ENCODE measurements at places on chromosomes 5 and 9.

DNA sequence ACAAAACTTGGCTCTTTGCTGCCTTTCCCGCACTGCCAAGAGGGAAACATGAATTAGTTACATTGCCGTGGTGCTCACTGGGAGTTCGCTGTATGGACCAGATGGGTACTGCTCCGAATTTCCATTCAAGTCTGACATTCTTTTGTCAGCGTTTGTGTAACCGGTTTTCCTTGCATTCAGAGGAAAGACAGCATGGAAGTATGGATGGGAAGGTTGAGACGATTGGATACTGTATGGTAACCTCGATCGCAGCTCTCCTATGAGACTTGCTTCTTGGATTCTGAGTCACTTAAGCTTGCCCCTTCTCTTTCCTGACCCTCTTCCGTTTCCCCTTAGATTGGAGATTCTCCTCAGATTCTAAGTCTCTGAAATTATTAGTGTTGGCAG, 625 bp upstream of the UBLCP1 start:
- peak; percentile 62 for DNase-seq

GRCh38 chr9:116870566-116870965, 183.5 kb downstream of the TRIM32 start:
- no peak for DNase-seq

DNA sequence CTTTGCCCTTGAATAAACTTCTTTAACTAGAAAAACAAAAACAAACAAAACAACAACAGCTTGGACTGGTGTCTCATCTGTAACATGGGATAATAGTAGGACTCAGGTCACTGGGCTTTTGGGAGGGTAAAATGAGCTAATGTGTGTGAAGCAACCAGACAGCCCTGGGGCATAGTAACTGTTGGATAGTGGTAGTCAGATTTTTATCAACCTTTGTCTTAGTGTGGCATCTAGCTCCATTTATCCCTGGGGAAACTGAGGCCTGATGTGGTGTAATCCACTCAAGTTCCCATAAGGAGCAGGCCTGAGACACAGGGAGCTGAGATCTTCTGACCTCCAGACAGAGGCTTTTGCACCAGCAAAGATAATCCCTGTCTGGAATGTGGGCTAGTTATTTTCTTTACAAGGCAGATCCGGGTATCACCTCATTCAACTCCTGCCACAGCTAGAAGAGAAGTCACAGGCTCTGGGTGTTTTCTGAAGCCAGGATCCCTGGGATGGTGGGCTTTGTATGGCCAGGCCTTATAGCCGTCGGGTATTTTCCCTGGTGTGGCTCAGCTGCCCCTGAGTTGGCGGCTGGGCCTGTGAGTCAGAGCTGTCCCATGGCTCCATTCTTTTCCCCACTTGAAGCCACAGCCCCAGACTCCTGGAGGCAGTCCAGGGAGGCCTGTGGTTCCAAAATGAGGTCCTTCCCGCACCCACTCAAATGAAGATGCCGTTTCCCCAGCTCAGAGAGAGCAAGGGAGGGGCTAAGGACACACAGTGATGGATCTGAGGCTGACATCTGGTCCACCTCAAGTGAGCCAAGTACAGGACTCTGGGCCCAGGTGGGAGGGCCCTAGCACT, 26.1 kb upstream of the CSF1R start:
- DNase-seq: no peak

- DNase-seq: no peak
Measured at GRCh38 chr5:122982376-122982775, 54.1 kb downstream of the PPIC start.

DNA sequence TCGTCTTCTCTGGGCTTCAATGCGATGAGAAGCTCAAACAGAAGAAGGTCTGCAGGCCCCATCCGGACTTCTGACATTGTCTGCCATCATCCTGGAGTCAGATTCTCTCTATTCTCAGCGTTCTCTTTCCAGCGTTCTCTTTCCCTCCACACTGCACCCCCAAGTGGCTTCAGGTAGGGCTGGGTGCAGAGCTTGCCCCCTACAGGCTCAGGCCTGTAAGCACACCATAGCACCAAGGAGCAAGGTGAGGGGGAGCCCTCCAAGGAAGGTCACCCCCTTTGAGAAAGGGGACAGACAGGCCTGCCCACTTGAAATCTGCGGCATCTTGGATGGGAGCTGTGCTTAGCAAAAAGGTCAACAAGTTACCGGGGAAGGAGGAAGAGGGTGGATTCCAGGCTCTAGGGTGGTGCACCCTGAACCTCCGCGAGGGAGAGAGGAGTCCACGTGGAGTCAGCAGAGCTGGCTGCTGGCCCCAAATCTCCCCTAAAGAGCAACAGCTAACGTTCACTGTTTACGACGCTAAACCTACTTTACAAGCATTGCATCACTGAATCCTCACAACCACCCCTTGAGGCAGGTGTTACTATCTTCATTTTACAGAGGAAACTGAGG, 27.5 kb downstream of the GPX3 start:
- no peak for DNase-seq

DNA sequence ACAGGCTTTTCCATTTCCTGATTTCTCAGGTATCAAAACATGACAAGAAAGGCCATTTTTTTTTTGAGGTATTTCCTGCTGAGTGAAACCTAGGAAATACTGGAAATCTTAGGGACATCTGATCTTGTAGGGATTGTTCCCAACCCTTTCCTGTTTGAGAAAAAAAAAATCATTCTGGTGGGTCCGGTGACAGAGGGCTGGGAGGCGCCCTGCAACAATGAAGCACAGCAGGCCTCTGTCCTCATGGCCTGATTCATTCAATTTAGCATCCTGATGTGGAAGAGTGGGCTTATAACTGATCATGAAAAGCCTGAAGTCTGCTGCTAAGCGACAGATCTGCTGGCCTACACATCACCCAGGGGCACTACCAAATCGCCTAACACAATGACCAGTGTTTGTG, 3.0 kb upstream of the C9orf153 start:
- no peak for DNase-seq

- DNase-seq: peak; percentile 97
Measured at GRCh38 chr5:134738133-134738962, at the start of gene CAMLG. TSS of gene CAMLG (plus strand) at chr5:134738548. CDS start at chr5:134738621, 73 bp downstream.

DNA sequence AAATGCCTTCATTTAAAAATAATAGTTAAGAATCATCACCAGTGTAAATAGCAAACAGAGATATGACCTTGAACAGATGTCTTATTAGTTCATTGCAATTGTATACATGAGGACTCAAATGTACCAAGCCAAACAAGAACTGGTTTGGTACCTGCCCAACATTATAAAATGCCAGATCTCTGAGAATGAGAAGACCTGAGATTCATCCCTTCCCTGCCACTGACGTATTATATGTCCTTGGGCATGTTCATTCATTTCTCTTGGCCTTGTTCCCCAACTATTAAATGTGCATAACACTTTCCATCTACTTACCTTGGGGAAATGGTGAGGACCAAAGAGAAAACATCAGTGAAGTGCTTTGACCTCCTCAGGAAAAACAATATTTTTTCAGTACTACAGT, 33.6 kb upstream of the ERBIN start:
- no peak for DNase-seq

- no peak for DNase-seq
Measured at GRCh38 chr5:77971776-77972468, 195.8 kb upstream of the TBCA start.

DNA sequence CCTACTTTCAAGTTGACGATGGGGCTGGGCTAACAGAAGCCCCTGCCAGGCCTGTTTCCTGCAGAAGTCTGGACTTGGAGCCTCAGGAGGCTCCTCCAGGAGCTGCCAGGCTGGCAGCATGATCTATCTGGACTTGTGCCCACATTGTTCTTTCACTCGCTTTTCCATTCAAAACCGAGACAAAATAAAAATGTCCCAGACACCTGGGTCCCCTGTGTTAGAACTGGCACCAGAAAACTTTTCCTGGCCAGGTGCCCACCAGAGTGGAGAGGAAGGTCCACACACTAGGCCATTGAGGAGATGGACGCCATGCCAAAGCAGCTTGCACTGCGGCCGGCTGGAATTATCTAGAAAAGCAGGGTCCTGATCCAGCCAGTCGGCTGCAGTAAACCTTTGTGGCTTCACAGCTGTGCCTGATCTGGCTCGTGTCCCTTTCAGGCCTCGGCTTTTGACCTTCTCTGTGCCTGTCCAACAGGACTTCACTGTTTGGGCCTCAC, 78.2 kb downstream of the GCNT1 start:
- no peak for DNase-seq

DNA sequence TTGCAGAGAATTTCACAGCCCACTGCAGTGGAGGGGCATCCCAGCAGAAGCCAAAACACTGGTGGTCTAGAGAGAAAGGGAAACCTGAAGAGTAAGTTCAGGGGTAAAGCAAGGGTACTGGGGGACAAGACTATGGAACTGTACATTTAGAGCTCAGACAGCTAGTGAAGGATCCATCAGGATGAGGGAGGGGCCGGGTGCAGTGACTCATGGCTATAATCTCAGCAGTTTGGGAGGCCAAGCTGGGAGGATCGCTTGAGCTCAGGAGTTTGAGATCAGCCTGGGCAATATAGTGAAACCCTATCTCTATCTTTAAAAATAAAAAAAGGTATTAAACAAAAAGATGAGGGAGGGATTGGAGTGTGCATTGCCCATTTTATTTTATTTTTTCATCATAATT, 7.8 kb upstream of the ANKH start:
- DNase-seq: no peak

- DNase-seq: no peak
Measured at GRCh38 chr9:127455324-127455992, 4.1 kb downstream of the LRSAM1 start.

DNA sequence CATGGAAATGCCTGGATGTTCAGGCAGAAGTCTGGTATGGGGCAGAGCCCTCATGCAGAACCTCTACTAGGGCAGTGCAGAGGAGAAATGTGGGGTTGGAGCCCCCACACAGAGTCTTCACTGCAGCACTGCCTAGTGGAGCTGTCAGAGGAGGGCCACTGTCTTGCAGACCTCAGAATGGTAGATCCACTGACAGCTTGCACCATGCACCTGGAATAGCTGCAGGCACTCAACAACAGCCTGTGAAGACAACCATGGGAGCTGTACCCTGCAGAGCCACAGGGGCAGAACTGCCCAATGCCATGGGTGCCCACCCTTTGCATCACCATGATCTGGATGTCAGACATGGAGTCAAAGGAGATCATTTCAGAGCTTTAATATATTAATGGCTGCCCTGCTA, 36.9 kb downstream of the TRIP13 start:
- DNase-seq: no peak

- DNase-seq: no peak
Measured at GRCh38 chr5:1300581-1301083, 5.8 kb upstream of the TERT start.

- DNase-seq: no peak
Measured at GRCh38 chr9:69314547-69314946, 10.5 kb upstream of the ENTREP1 start.

DNA sequence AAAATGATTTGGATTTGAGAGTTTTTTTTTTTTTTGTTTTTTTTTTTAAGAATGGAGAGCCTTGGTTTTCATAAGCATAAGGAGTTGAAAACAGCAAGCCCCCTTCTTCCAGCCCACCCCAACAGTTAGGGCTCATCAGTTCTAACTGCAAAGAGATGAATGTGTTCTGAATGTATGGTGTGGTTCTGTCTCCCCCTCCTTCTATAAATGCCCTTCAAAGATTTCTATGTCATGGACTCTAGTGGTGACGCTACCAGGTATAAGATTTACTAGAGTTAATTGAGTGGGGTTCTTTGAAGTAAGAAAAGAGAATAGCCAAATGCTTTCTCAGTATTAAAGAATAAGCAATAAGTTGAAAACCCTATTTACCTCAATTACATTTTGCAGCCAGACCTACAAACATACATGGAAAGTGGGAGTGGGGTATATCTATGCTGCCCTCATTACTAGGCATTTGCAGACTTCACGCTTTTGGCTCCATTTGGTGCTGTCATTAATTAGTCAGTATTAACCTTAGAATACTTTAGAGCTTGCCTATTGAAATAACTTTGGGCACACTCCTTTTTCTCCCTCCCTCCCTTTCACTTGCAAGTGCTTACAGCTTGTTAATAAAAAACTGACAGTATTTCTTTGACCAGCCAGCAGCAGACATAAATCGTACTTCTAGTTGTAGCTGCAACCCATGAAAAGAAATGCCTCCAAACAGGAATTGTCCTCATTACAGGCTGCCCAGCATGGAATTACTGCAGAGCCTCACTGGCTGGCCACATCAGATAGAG, 667.2 kb upstream of the ZNF608 start:
- peak; percentile 31 for DNase-seq

- DNase-seq: no peak
Measured at GRCh38 chr5:2370626-2371418, 380.7 kb downstream of the IRX2 start.

DNA sequence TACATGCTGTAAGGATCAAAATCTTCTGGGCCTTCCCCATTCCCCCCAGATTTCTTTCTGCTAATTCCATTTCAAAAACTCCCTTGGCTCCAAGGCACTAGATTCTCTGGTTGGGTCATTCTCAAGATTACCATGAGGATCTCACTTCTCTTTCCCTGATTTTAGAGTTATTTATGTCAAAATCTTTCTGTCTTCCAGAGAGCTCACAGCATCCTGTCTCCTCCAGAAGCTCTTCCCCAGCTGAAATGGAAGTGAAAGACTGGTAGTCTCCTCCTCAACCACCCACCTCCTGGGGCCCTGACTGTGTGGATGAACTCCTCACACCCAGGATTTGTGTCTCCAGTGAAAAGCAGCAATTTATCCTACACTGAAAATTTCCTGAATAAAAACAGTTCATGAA, 11.9 kb upstream of the ZNF366 start:
- no peak for DNase-seq

DNA sequence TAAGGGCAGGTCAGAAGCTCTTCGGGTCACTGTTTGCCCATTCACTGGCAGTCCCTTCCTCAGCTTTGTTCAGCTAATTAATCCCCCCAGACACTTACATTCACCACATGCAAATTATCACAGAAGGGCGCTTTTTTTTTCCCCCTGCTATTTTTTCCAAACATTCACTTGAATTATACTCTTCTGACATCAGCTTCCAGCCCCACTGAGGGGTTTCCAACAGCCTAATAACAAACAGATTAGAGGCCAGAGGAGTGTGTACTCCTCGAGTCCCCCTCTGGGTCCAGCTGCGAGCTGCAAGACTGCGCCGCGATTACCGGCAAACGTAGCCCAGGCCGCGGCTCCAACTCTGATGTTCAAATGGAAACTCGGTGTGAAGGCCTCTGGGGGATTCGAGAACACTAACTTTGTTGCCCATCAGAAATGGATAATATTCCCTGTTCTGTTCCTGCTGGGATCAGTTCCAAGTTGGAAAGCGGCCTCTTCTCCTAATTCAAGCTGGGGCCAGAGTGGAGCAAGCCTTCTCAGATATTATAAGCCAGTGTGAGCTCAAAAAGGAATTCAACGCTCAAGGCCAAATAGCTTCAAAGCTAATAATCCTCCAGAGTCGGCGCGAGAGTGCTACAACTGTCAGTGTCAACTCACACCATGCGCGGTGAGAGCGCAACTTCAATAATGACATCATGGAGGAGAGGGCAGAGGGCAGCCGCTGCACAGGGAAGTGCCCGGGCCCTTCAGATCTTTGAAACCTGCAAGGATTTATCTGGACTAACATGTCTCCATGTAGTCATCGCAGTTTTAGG, 560.8 kb downstream of the BNC2 start:
- no peak for DNase-seq

- DNase-seq: no peak
Measured at GRCh38 chr5:40796487-40796889, 1.7 kb downstream of the PRKAA1 start.

- no peak for DNase-seq
Measured at GRCh38 chr5:104628911-104629310, 1066.3 kb upstream of the NUDT12 start.

Measured in midbrain (tissue), 1 donor.